ENCODE measurements at places on chromosomes 2 and 18.

GRCh38 chr18:58541146-58541788 lies 87.6 kb downstream of the ALPK2 start:
- peak; percentile 33 for DNase-seq

- no peak for DNase-seq
Observed at GRCh38 chr18:6574631-6575030, 154.9 kb upstream of the ARHGAP28 start.

DNA sequence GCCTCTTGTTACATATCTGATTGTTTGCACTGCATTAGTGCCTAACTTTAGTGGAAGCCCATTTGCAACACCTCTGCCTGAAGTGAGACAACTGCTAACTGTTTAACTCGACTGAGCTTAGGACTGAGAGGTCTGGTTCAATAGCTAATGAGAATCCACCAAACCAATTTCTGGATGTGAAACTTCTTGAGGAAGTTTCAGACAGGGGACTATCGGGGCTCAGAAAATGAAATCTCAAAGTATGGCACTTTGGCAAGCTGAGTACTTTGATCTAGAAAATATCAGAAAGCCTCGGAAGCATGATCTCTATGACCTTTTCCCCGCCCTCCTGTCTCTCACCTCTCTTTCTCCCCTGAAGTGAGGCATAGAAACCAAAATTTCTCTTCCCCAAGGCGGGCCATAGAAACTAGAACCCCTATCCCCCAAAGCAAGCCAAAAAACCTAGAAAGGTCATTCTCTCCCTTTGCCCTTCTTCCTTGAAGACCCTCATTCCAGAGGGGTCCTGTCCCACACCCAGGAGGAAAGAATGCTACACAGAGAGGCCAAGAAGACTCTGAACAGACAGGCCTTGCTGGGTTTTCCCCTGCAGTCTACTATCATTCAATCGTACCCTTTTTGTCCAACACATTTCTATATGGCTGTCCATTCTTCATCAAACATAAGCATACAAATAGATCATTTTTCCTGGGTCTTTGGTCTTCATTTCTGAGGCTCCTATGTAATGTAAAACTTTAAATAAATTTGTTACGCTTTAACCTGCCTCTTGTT lies 69.6 kb upstream of the CREB1 start:
- no peak for DNase-seq

DNA sequence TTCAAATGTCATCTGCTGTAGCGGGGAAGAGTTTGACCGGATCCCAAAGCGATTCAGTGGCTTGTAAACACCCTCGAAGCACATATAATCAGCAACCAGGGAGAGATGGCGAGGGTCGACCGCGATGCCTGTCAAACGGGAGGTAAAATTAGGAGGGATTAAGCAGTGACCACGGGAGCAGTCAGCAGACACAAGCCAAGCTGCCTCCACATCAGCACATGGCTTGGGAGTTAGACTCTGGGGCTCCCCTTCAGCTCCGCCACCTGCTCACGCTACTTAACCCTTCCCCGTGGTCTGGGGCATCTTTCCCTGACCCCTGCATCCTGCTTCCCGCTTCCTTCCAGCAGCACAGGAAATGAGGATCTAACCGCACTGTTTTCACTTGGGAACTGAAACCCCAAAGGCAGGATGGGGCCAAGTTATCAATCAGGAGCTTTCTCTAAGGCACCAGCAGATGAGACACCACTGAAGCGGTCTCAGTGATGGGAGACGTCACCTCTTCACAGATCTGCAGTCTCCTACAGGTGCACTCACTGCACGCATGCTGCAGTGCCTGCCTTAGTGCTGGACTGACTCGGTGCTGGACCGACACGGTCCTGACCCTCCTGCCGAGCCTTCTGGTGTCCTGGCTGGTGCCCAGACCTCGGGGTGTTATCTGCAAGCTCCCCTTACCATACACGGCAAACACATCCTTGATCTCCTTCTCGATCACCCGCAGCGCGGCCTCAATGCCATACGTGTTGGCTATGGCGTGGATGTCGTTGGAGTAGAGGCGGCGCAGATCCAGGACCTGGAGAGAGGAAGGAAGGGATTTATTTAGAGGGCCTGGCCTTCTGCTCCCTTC lies 77.5 kb downstream of the POLR1A start:
- DNase-seq: no peak

DNA sequence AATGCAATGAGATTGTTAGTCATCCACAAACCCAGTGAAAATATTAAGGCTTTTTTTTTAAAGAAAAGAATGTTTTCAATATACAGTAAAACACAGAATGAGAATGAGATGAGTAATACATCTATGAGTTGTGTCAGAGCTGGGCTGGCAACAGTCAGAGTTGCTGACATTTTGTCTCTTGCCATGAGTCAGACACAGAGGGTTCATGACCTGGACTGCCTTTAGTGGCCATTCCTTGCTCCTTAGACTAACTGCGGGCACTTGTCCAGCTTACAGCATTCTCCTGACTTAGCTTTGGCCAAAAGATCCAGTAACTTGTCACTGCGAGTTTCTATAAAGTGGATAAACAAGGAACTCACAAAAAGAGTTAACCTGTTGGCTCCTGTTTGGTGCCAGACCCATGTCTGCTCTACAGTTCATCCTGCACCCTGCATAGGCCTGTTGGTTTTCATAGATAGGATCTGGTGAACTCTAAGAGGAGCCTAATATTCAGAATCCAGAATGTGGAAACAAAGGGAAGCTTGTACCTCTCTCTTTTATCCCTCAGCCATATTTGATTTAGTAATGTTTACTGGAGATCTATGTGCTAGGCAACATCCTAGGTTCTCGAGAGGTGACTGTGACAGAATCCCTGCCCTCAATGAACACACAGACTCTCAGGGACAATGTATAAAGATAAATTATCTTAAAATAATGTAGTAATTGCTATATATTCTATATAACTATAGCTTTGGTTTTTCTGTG lies 391.5 kb upstream of the VWC2L start:
- no peak for DNase-seq

DNA sequence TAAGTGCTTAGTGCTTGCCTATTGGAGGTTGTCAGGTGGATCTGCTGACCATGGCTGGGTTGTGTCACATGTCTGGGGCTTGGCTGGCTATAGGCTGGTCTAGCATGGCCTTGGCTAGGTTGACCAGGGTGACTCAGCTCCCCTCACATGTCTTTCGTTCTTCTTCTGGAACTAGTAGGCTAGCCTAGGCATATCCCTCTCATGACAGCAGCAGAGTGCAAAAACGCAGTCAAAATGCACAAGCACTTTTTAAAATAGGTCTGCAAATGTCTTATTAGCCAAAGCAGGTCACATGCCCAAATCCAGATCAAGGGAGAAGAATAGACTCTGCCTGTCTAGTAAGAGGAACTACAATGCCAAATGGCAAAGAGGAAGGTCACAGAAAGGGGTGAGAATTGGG lies 179.7 kb upstream of the ACVR2A start:
- DNase-seq: no peak

DNA sequence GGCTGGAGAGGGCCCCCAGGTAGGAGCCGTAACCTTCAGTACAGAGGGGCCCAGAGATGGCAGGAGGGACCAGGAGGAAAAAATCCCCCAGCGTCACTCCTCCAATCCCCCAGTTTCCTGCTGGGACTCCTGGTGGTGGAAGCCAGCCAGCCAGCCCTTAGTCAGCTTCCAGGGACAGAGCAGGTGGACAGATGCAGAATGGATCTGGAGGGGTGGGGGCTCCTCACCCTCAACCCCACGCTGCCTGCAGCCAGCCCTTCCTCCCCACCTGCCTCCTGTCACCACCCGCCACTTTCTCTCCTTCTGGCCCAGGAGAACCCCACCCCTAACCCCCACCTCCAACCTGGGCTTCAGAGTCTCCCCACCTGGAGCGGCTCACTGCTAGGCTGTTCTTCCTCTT lies 21.1 kb downstream of the EMX1 start:
- DNase-seq: no peak
